ENCODE measurements at places on chromosomes 3 and 15. TPM values are rescaled to one million over a fixed set of nuclear protein-coding genes. Genes with fewer than 3 reads are reported as not detected.

GRCh38 chr15:50828610-50829206 lies 63.2 kb upstream of the SPPL2A start:
- H3K36me3 ChIP-seq = no peaks in the 10 kb centered on the region
- DNase-seq = no peak
- H3K27me3 ChIP-seq = no peaks in the 10 kb centered on the region
- H3K4me1 ChIP-seq = no peaks in the 10 kb centered on the region
- no peak overlapping the region for H3K4me3 ChIP-seq

- H3K36me3 ChIP-seq = no peaks in the 10 kb centered on the region
- no peak overlapping the region for H3K27ac ChIP-seq
- H3K27me3 ChIP-seq = no peaks in the 10 kb centered on the region
- H3K4me1 ChIP-seq = no peaks in the 10 kb centered on the region
- H3K4me3 ChIP-seq = no peak overlapping the region
- DNase-seq = no peak
Observed at GRCh38 chr3:78141269-78141668, 1101.4 kb downstream of the ROBO2 start.

GRCh38 chr15:83685916-83686332 lies 32.0 kb downstream of the ADAMTSL3 start:
- H3K4me1 ChIP-seq = no peaks in the 10 kb centered on the region
- no peak overlapping the region for H3K4me3 ChIP-seq
- H3K36me3 ChIP-seq = no peaks in the 10 kb centered on the region
- no peak for DNase-seq

- no peak for DNase-seq
- no peak overlapping the region for H3K27ac ChIP-seq
- no peaks in the 10 kb centered on the region for H3K27me3 ChIP-seq
- peaks cover 11% of the 10 kb centered on the region for H3K4me1 ChIP-seq
Observed at GRCh38 chr3:186471771-186472170, 72.4 kb downstream of the CRYGS start.

DNA sequence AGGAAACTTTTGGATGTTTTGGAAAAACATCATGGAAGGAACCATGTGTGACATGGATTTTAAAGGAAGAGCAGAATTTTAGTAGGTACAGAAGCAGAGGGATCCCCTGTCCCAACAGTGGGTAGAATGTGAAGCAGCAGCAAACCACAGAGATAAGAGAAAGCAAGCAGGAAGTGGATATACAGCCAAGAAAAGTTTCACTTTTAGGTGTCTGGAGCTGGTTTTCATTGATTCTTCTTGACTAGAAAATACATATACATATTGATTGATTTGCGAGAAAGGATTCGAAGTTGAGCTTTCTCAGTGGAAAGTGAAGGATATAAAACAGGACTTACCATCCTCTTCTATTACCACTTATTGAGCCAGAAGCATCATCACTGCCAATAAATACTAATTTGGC lies 133.5 kb downstream of the KCNMB2 start:
- no peaks in the 10 kb centered on the region for H3K27me3 ChIP-seq
- DNase-seq = no peak
- peaks cover 64% of the 10 kb centered on the region for H3K4me1 ChIP-seq
- no peaks in the 10 kb centered on the region for H3K36me3 ChIP-seq
- H3K4me3 ChIP-seq = no peak overlapping the region

DNA sequence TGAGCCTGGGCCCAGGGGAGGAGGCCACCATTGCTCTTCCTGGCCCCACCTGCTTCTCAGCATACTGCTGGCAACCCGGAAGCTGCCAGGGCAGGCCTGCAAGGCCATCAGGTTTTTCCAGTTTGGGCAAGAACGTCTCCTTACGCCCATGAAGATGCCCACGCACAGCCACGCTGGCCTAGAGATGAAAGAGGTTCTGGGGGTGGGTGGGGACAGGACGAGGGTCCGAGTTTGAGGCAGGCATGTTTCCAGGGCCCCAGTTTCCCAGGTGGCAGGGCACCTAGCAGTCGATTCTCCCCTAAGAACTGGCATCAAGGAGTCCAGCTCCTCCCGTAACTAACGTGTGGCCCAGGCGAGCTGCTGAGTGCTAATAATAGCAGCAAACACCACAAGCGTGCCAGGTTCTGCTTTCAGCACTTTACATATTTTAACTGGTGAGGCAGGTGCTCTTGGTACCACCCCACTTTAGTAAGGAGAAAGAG lies 45.8 kb downstream of the ZNF710 start:
- H3K4me3 ChIP-seq = no peak overlapping the region
- peaks cover 29% of the 10 kb centered on the region for H3K4me1 ChIP-seq
- H3K27me3 ChIP-seq = no peaks in the 10 kb centered on the region
- DNase-seq = no peak

- no peak overlapping the region for H3K4me3 ChIP-seq
- peaks cover 6% of the 10 kb centered on the region for H3K27me3 ChIP-seq
- H3K4me1 ChIP-seq = peaks cover 26% of the 10 kb centered on the region
- no peak overlapping the region for H3K27ac ChIP-seq
- H3K36me3 ChIP-seq = no peaks in the 10 kb centered on the region
Observed at GRCh38 chr15:74378848-74379247, 11.4 kb upstream of the CYP11A1 start.

DNA sequence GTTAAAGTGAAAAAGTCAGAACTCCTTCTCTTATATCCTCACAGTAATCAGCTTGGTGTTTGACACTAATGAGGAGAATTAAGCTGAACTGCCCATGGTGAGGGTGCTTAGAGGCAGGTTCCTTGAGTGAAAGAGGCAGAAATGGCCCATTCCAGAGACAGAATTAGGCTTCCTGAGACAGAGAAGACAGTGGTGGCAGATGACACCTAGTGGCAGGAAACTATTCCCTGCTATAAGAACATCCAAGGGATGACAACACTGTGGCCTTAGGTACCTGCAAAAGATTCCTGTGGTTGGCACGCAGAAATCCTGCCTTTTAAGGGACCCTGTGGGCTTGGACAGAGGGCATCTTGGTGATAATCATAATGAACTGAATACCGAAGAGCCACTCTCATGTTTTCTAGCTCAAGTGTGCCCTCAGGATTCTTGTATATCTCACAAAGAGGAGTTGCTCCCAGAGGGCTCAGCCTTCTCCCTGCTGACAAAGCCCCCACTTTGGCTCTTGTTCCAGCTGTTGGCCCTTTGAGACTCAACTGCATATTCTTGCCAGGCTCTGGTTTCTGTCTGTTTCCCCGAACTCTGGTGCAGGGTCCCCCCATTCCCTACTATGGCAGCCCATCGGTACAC lies 56.0 kb downstream of the KBTBD12 start:
- no peak overlapping the region for H3K4me3 ChIP-seq
- no peak for DNase-seq
- no peaks in the 10 kb centered on the region for H3K27me3 ChIP-seq
- no peak overlapping the region for H3K27ac ChIP-seq

- H3K4me1 ChIP-seq = peaks cover 78% of the 10 kb centered on the region
- H3K4me3 ChIP-seq = peak overlapping the region; percentile 82
- H3K36me3 ChIP-seq = peaks cover 6% of the 10 kb centered on the region
Observed at GRCh38 chr3:160564258-160564911, 986 bp downstream of the KPNA4 start.

GRCh38 chr15:55401786-55402246 lies 6.3 kb downstream of the CCPG1 start:
- no peak overlapping the region for H3K27ac ChIP-seq
- no peak overlapping the region for H3K4me3 ChIP-seq
- H3K36me3 ChIP-seq = no peaks in the 10 kb centered on the region
- DNase-seq = no peak

DNA sequence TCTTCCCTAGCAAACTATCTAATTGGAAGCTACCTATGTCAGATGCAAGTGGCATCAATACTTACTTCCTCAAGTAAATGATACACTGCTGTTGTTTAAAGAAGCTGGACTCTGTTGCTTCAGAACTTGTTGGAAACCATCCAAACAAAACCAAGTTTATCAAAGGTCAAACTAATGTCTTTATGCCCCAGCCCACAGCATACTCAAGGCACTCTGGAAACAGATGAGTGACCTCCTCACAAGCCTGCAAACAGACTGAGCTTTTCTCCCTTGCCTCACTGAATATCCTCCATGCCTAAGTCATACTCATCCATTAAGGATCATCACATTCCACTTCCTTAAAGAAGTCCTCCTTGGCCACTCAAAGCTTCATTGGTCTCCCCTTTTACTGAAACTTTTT lies 107.4 kb upstream of the ACP3 start:
- H3K27me3 ChIP-seq = peaks cover 19% of the 10 kb centered on the region
- H3K36me3 ChIP-seq = no peaks in the 10 kb centered on the region
- DNase-seq = no peak
- H3K4me3 ChIP-seq = no peak overlapping the region

DNA sequence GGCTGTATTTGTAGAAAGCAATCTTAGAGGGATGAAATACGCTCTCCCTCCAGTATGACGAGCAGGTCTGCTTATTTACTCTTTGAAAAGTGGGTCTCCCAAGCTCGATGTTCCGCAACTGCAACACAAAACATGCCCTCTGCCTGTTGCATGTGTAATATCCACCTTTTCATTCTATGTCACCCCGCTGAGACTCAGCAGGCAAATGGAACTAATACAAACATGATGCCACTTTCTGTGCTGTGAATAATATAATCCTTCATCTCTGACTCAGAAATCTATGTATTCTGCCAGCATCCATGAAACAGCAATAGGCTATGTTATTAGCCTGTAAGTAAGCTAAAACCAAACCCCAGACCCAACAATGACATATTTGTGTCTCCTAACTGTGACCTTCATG lies 200.8 kb upstream of the TMCO5A start:
- H3K36me3 ChIP-seq = no peaks in the 10 kb centered on the region
- no peaks in the 10 kb centered on the region for H3K4me1 ChIP-seq
- H3K4me3 ChIP-seq = no peak overlapping the region
- DNase-seq = no peak
- no peak overlapping the region for H3K27ac ChIP-seq
- H3K27me3 ChIP-seq = peaks cover 27% of the 10 kb centered on the region

DNA sequence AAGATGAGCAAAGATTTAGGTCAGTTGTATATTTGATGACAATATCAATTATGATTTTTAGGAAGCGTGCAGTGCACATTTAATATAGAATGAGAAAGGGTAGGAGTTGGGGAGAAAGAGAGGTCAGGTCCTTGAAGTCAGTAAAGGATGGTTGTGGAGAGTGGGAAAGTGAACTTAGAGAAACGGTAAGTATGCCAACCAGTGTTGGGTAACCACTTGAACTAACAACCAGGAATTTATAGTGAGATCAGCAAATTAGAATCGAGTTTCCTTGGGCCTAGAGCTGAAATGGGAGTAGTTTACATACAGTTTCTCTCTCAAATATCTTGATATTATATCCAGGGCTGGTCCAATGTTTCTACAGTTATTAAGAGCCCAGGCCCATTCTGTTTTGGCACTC lies 188.5 kb upstream of the RBMS3 start:
- H3K27me3 ChIP-seq = no peaks in the 10 kb centered on the region
- no peaks in the 10 kb centered on the region for H3K36me3 ChIP-seq
- H3K4me3 ChIP-seq = no peak overlapping the region
- no peak for DNase-seq
- no peak overlapping the region for H3K27ac ChIP-seq
- no peaks in the 10 kb centered on the region for H3K4me1 ChIP-seq

- H3K27me3 ChIP-seq = no peaks in the 10 kb centered on the region
- H3K27ac ChIP-seq = no peak overlapping the region
- H3K4me1 ChIP-seq = peaks cover 13% of the 10 kb centered on the region
- H3K4me3 ChIP-seq = no peak overlapping the region
- no peaks in the 10 kb centered on the region for H3K36me3 ChIP-seq
Observed at GRCh38 chr3:152768478-152768877, 66.5 kb upstream of the P2RY1 start.

DNA sequence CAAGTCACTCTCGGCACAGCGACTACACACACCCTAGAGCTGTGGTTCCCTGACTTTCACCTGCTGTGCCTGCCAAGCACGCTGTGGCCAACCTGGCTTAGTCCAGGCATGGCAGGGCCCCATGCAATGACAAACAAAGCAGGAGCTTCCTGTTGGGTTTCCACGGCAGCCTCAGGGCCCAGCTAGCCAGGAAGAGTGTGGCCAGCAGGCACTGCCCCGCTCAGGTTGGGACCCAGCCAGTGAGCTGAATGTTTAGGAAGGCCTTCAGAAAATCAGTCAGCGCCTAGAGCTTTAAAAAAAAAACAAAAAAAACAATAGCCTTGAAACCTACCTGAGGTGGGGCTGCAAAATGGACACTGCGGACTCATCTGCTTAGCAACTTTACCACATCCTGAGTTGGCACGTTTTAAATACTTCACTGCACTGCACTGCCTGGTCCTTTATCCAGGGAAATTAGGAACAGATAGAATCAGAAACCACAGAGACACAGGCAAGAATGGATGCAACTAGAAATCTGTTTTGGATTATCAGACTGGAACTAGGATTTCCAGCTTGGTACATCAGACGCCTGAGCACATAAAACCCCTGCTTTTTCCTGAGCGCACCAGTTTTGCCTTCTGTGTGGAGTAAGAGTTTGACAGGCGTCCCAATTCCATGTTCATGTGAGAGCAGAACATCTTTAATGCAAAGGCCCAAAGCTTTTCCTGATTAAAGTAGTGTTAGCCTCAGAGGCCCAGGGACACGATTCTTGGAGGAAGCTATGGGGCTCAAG lies 36.2 kb upstream of the LDHAL6B start:
- no peak overlapping the region for H3K4me3 ChIP-seq
- DNase-seq = no peak
- peaks cover 19% of the 10 kb centered on the region for H3K4me1 ChIP-seq
- H3K27ac ChIP-seq = peak overlapping the region; percentile 13
- H3K27me3 ChIP-seq = no peaks in the 10 kb centered on the region

GRCh38 chr3:133121450-133121849 lies 83.3 kb downstream of the TMEM108 start:
- no peak overlapping the region for H3K4me3 ChIP-seq
- DNase-seq = no peak
- no peaks in the 10 kb centered on the region for H3K36me3 ChIP-seq
- no peak overlapping the region for H3K27ac ChIP-seq
- no peaks in the 10 kb centered on the region for H3K27me3 ChIP-seq

DNA sequence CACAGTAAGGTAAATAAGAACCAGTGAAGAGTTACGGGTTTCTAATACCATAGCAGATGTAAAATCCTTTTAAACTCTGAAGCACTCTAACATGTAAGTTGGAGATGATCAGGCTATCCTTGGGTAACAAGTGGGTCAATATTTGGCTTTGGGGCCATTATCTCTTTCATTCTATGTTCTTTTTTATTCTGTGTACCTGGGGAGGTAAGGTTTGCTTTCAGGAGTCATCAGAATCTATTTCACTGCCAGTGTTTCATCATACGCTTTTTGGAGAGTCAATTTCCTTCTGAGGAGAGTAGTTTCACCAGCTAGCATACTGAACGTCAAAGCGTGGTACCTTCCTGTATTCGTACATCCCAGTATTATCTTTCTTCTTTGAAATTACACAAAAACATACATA lies 166.5 kb downstream of the GMNC start:
- H3K27ac ChIP-seq = no peak overlapping the region
- H3K4me3 ChIP-seq = no peak overlapping the region
- H3K4me1 ChIP-seq = peaks cover 8% of the 10 kb centered on the region
- DNase-seq = no peak

GRCh38 chr3:47452453-47453215 lies 23.1 kb downstream of the SCAP start:
- H3K4me1 ChIP-seq = peaks cover 25% of the 10 kb centered on the region
- no peaks in the 10 kb centered on the region for H3K36me3 ChIP-seq
- H3K4me3 ChIP-seq = no peak overlapping the region
- no peak for DNase-seq
- H3K27ac ChIP-seq = no peak overlapping the region
- H3K27me3 ChIP-seq = no peaks in the 10 kb centered on the region

The MCTP2 gene
- 1.0 TPM for total RNA-seq

The ZNF501 gene
- 5.3 TPM for total RNA-seq

The PLCH1 gene
- 0.85 TPM for total RNA-seq

The FBXW12 gene
- not detected for total RNA-seq

The CCR5 gene
- 0.22 TPM for total RNA-seq

The IQCH gene
- 1.1 TPM for total RNA-seq

The CISH gene
- 16.6 TPM for total RNA-seq

The TUBGCP4 gene
- 10.8 TPM for total RNA-seq
